ENCODE measurements at places on chromosomes 13 and 19.

GRCh38 chr13:90683711-90684131 lies 663.8 kb upstream of the MIR17HG start:
- no peak for DNase-seq

DNA sequence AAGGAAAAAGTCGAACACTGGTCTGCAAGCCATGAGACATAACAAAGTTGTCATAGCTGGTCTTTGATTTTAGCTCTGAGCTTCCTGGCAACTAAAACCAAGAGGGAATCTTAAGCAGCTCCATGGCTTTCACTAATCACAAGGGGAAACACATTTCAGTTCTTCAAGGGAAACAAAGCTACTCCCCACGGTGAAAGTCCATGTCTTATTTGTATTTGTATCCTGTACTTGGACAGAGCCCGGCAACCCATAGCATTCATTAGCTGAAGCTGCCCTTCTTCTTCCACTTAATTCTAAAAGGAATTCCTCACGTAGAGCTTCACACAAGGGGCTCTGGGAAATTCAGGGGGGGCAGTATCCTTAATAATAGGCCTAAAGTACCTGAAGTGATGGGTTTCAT lies 128.9 kb downstream of the RGCC start:
- DNase-seq, result no peak

GRCh38 chr19:3365836-3366752 lies at the start of gene NFIC:
Gene NFIC (plus strand): TSS chr19:3366583. CDS start chr19:3366637, 54 bp downstream.
- peak; percentile 70 for DNase-seq

GRCh38 chr19:18477042-18477779 lies 39.3 kb upstream of the ISYNA1 start:
- DNase-seq, result no peak

DNA sequence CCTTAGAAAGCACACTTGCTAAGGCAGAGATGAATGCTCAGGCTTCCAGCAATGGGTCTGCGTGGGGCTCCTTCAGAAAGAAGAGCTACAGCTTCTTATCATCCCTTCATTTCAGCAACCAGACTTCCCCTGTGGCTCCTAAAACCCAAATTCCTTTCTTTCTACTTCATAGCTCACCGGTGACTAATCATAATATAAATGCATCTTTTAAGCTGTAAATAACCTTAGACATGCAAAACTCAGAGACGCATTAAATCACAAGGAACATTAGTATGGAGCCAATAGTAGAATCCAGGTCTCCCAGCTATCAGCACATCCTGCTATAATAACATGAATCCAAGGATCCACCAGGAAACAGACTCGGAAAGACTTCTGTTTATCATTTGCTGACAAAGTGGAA lies 375.6 kb downstream of the COG6 start:
- peak; percentile 16 for DNase-seq

DNA sequence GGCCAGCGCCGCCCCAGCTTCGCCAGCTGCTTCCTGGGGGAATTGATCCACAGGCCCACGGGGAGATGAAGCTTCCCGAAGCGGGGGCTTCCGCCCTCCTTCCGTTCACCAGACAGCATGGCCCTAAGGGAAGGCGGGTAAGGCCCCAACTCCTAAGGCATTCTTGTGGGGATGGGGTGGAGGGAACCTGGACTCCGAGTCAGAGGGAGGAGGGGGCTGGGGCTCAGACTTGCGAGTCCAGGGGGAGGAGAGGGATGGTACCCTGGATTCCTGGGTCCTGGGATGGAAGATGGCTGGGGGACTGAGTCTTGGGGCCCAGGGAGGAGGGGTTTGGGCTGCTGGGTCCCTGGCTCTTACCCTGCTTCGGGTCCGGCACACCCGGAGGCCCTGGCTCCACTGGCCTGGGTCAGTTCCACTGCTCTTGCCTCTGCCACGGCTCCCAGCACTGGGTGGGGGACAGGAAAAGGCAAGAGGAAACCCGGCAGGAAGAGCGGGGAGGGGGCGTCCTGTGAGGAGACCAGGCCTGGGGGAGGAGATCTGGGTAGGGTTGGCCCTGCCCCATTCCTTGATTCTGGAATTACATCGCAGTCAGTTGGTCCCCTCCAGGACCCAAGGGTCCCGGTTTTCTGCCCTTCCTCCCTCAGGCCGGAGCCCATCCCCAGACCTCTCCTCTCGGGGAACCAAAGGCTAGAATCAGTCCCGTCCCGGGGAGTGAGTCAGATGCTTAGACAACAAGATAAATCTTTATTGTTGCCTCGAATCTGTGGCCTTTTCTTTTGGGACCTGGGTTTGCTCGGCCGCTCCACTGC lies at the start of gene RASIP1:
Gene RASIP1, minus strand, starts transcription at position 447 of the 809 bp plus-strand sequence. Its CDS starts 328 bp downstream, at position 119.
- no peak for DNase-seq

GRCh38 chr13:110818747-110819146 lies 96.1 kb downstream of the ANKRD10 start:
- no peak for DNase-seq

- no peak for DNase-seq
Measured at GRCh38 chr13:29562786-29563438, 32.6 kb downstream of the SLC7A1 start.

GRCh38 chr13:109361562-109362289 lies 424.7 kb downstream of the IRS2 start:
- no peak for DNase-seq

- peak; percentile 70 for DNase-seq
Measured at GRCh38 chr19:38658462-38659306, 11.2 kb downstream of the ACTN4 start.

DNA sequence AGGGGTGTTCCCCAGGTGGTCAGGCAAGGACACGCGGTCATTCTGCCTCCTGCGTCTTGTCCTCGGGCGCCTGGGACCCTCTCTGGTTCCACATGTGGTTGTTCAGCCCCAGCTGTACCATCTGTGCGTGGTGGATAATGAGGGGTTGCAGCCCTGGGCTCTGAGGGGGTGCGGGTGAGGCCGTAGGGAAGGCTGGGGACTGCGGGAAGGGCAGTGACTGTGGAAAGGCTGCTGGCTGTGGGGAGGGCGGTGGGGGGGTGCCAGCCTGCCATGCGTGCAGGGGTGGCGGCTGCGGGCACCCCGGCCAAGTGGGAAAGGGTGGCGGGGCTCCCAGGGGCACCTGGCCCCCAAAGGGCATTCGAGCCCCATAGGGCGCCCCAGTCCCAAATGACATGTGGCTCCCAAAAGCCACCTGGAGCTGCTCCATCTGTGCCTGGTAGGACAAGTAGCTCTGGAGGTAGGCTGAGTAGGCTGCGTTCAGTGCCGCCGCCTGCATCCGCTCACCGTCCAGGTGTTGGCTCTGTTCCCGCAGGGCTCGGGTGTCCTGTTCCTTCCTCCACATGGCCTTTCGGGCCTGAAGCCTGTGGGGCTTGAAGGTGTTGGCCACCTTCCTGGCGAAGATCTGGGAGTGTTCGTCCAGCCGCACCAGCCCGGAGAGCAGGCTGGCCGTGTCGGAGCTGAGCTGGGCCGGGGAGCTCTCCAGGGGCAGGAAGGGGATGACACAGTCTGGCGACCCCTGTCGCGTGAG lies 15.1 kb downstream of the TICAM1 start:
- no peak for DNase-seq

DNA sequence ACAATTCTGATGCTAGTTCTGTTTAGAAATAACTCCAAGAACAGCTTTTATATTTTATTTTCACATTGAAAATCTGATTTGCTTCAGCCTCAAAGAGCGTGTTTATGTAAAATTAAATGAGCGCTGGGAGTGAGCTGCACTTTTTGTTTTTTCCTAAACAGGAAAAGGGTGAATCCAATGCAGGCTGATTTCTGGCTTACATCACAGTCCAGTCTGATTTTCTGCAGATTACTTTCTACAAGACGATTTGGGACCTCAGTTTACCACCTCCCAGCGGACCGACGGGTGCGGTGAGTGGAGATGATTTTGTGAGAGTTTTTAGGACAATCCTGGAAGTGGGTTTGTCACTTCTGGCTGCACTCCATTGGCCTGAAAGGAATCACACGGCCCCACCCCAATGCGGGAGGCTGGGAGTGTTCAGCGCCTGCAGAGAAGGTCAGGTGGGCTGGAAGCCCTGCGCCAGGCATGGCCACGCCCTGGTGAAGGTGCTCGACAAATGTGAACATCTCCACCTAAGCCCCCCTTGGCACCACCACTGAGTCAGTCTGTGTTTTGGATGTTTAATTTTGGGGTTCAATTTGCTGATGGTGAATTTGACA lies 90.1 kb downstream of the ANKRD10 start:
- DNase-seq, result no peak

DNA sequence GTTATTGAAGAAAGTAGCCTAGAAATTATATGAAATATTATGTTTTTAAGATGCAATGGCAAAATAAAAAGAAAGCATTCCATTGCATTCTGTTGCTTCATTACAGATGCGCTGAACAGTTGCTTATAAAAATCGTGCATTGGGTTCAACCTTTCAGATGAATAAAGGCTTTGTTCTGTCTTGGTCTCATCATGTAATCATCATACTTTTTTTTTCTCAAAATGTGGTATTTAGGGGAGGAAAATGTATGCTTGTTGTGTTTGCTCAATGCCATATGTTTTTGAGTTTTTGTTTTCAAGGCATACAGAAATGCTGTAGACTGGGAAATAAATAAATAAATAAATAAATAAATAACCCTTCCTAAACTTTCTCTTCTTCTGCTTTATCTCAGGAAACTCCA lies 1.1 kb upstream of the MBNL2 start:
- DNase-seq, result no peak

DNA sequence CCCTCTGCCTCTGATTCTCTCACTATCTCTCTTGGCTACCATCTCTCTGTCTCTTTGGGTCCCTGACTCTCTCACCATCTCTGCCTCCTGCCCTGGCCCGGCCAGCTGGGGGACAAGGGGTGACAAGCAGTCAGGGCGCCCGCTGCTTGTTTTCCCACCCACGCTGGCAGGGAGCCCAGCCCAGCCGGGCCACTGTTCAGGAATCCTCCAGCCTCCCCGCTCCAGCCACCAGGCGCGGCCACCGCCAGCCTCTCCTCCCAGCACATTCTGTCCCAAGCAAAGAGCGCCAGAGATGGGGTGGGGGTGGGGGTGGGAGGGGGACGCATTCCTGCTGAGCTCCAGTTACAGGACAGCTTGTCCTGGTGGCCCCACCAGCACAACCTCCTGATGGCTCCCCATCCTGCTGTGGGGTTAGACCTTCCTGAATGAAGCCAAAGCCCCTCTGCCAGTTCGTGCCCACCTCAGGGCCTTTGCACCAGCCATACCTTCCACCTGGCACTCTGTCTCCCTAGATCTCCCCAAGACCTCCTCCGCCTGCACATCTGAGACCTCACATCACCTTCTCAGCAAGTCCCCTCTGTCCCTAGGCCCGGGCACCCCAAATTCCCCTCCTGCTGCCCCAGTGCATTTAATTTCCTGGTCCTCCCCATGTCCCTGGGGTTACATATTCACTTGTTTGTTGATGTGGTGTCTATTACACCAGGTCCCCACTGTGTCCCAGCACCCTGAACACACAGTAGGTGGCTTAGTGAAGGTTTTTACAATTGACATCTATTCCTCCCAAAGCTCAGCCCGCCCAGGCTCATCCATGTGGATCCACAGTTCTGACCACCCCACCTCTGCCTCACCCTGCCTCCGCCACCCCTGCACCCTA lies 12.5 kb downstream of the ARRDC2 start:
- DNase-seq, result no peak

DNA sequence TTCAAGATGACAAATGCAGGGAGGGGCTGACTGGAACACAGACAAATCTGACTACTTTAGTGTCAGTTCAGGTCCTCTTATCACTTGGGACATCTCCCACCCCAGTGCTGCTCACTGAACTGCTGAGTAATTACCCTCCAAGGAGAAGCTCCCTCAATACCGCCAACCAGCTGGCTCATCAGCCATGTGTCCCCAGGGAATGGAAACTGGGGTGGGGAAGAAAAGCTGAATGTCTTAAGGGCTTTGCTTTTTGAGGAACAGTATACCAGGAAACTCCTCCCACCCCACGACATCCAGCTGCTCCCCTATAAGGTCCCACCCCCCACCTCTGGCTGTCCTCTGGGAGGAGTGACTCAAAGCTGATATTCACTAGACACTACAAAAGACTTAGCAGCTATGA lies 2.0 kb downstream of the ZNF823 start:
- peak; percentile 71 for DNase-seq

DNA sequence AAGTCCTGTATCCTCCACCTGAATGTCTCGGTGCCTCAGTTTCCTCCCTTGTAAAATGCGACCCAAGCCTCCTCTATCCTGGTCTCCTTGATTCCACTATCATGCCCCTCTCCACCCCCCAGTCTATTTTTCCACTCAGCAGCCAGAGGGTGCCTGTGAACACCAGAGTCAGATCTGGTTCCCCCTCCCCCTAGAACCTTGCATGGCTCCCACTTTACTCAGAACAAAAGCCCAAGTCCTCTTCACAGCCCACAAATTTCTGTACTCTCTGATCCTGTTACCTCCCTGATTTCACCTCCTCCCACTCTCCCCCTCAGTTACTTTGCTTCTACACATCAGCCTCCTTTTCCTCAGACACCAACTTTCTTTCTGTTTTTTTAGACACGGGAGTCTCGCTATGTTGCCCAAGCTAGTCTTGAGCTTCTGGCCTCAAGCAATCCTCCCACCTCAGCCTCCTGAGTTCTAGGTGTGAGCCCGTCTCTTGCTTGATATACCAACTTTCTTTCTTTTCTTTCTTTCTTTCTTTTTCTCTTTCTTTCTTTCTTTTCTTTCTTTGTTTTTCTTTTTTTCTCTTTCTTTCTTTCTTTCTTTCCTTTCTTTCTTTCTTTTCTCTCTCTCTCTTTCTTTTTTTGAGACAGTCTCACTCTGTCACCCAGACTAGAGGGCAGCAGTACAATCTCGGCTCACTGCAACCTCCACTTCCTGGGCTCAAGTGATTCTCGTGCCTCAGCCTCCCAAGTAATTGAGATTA lies 869 bp downstream of the DAND5 start:
- no peak for DNase-seq

DNA sequence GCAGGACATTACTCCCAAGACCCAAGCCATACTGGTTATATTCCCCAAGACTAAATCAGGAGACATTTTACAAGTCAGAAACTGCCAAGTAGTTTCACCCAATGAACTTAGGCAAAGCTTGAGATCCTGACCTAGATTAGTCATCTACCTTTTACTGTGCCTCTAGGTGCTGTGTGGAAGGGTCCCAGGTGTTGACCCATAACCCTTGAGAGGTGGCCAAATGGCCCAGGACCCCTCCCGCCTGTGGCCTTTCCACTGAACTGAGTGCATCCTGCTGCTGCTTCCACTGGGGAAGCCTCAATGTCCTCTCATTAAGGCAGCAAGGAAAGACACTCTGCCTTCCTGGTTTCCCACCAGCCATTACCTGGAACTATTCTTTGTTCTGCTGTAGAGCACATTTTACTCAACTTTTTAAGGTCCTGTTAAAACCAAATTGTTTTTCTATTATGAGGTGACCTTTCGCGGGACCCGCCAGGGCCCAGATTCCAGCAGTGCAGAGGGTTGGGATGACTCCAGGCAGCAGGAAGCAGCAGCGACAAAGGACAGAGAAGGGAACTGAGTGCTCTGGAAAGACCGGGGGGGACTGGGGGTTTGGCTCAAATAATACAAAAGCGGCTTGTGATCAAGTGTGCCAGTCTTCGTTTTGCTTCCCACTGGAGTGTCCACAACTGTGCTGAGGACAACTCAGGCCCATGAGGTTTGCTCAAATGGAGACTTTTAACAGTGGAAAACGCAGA lies 27.1 kb downstream of the ANKRD10 start:
- DNase-seq, result no peak

DNA sequence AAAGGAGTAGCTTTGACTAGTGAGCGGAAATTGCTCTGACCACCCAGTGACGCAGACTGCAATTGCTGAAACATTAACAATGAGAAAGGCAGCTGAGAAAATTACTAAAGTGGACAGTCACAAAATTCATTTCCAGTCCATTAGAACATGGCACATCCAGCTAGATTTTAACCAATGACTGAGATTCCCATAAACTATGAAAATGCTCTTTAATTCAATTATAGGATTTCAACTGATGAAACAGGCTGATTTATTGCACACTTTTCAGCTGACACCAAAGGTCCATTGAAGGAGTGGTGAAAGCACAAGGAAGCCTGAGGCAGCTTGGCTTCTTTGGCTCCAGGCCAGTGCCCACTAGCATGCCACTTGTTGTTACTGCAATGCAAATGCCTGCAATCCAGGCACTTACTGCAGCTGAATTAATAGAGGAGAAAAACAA lies 933.4 kb downstream of the SLITRK6 start:
- DNase-seq, result no peak
